CD4-positive, alpha-beta T cell treated with Interleukin-1 beta for 1 hour (primary cell): ENCODE measurements at places on chromosomes 3 and 15.

DNA sequence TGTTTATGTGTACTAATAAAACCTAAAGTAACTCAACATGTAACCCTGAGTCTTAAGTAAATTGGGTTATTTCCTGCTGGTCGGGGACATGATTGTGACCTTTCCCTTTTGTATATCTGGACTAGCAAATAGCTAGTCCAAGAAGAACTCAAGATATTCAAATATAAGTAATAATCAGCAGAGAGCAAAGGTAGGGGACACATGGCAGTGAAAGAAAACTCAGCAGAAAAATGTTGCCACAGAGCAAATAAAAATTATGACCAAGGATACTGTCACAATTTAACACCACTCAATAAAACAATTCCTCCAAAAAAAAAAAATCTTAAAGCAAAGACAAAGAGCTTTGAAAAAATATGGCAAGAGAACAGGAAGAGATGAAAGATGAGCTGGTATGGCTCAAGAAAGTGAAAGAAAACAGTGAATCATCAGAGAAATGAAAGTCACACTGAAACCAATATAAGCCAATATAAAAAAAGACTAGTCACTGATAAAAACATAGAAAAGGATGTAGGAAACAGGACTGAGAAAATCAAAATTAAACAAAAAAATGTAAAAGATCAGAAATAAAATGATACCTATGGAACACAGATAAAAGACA, 43.4 kb downstream of the HLTF start:
- DNase-seq: no peak

- no peak for DNase-seq
These were observed 275.6 kb downstream of the ZNF621 start for GRCh38 chr3:40800343-40800742.

DNA sequence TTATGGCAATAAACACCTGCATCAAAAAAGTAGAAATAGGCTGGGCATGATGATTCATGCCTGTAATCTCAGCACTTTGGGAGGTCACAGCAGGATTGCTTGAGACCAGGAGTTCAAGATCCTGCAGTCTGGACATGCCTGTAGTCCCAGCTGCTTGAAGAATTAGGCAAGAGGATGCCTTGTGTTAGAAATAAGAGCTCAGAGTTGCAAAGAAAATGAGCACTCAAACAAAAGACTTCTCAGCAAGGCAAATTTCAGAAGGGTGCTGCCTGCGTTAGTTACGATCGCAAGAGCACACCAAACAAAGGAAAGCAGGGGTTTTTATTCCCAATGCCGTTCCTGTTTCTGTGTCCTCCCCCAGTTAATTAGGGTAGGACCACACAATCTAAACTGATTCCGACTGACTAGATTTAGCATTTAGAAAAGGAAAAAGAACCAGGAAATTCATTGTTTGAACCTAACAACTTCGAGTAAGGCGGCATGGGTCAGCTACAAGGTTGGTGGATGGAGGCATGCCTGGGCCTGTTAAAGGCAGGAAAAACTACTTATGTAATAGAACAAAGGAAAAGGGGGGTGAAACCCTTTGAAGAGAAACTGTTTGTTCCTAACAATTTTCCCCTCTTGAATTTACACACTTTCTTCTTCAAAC, 55.5 kb downstream of the DLG1 start:
- DNase-seq: no peak

GRCh38 chr15:56913241-56913640, 5.2 kb upstream of the TCF12 start:
- no peak for DNase-seq

DNA sequence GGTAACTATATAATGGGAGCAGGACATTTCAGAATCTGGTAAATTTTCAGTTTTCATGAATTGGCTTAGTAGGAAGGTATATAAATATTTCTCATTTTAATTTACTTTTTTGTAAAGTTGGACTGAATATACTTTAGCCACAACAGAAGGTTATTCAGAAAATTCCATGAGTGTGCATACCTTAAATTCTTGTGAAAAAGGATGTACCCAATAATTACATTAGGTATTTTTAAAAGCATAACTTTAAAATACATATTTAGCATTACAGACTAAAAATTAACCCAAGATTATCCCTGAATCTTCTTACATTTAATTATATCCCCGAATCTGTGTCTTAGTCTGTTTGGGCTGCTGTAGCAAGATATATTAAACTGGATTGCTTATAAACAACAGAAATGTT, 24.9 kb upstream of the ATP11B start:
- DNase-seq: no peak

GRCh38 chr15:56775641-56776040, 42.3 kb upstream of the ZNF280D start:
- DNase-seq: no peak

- DNase-seq: no peak
These were observed 24.4 kb downstream of the LARP6 start for GRCh38 chr15:70829371-70830166.

GRCh38 chr3:129321887-129322286, 43.2 kb downstream of the HMCES start:
- no peak for DNase-seq

- DNase-seq: no peak
These were observed 63.4 kb downstream of the OPA1 start for GRCh38 chr3:193656445-193656844.

GRCh38 chr15:62758126-62758951, 284.2 kb upstream of the TPM1 start:
- no peak for DNase-seq

DNA sequence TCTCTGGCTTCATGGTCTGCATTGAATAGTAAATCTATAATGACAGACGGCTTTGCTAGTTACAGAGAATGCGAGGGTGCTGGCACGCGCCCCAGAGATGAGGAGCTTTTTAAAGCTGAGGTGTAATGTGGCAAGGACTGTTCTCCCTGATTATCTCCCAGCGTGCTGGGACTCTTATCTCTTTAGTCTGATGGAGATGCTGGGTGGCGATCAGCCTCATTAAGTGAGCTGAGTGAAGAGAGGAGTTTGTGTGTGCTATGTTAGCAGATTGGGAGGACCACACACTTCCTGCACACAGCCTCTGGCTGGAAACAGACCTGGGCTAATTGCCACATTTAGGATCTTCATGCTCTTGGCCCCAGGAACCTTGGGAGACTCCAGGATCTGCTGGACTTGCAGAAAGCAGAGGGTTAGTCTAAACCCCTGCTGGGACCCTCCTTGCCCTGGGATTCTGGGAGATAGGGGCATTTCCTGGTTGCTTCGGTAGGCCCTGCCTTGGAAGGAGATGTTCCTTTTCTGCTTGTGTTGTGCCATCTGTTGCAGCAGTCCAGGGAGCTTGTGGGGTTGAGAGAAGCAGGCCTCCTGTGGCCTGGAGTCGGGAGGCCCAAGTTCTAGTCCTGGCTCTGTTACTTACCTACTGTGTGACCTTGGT, 15.0 kb downstream of the PDIA5 start:
- DNase-seq: no peak

- no peak for DNase-seq
These were observed 56.1 kb upstream of the PRR23C start for GRCh38 chr3:139100821-139101220.

DNA sequence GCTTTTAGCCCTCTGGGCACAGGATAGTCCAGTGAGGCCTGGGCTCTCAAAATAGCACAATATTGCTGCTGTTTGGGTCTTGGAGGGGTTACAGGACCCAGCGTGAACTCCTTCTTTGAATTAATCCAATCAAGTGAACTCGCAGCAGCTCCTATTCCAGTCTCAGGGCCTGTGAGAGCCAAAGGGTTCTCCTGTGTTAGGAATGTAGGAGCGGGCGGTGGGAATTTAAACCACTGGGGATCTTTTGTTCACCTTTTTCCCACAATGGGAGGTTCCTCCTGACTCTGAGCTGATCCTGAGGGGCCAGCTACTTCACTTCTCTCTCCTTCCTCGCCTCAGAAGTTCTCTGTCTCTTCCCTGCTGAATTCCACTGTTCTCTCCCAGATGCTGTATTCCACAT, 504.0 kb downstream of the UNC13C start:
- DNase-seq: no peak

DNA sequence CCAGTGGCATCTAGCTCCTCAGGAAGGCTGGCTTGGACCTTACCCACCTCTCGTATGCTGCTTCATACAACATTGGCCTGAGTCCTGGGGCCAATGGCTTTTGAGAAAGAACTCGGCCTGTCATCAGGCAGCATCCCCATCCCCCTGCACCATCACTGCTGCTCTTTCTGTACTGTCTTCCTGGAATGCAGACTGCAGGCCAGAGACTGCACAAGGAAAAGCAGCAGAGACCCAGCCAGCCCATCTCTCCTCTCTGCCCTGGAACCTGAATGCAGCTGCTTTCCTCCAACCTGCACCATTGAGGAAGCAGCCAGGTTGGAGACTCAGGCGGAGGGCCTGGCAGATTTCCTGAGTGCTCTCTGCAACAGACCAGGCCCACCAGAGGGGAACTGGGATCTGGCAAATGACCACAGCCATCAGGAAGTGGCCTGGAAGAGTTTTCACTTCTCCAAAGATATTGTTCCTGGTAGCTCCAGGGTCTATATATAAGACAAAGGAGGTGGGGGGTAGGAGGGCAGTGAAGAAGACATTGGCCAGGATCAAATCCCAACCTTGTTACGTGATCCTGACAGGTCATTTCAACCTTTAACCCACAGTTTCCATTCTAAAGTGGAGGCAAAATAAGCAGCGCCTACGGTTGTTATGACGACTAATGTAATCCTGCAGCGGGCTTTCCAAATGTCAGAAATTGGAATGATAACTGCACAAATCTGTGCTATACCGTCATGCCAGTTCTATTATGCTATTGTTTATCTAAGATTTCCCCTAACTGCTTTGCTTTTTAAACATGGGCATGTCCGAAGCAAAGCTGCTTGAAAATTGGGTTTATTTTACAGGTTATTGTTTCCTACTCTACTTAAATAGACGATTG, 24.4 kb upstream of the RAB7A start:
- no peak for DNase-seq

- no peak for DNase-seq
These were observed 173.3 kb downstream of the IL20RB start for GRCh38 chr3:137131081-137131480.

DNA sequence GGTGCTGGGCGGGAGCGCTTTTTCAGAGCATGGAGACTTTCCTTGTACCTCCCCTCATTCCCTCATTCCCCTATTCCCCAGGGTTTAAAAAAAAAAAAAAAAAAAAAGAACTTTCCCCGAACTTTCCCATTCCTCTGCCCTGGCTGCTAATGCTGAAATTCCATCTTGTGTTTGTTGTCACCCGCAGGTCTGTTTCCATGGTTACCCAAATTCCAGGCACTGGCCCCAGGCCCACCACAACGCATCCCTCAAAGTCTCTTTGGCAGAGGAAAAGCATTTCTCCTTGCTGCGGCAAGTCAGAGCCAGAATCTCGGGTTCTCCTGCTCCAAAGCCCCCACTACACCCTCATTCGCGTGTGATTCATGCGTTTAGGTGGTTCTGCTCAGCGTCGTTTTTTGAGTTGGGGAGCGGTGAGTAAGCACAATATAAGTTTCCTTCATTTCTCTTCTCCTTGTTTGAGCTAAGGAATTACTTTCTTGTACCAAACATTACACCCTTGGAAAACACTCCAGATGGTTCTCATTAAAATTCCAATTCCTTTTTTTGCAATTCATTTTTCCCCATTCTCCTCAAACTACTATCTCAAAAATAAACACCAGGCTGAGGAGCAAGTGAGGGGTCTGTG, 21.6 kb downstream of the ANAPC13 start:
- DNase-seq: no peak

DNA sequence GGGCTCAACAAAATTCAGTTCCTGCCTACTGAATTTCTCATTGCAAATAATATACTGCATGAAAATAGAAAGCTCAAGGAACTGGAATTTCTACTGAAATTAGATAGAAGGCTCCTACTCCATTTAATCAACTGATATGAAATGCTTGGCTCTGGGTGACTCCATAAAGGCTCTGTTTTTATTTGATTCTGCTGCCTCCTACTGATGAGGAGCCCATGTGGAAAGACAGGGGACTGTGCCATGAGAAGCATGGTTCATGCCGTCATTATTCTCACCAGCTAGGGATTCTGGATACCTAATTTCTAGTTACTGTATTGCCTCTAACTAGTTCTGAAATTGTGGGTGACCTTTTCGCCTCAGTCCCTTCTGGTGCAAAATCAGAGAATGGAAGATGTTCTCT, 366.2 kb upstream of the DPH6 start:
- no peak for DNase-seq

DNA sequence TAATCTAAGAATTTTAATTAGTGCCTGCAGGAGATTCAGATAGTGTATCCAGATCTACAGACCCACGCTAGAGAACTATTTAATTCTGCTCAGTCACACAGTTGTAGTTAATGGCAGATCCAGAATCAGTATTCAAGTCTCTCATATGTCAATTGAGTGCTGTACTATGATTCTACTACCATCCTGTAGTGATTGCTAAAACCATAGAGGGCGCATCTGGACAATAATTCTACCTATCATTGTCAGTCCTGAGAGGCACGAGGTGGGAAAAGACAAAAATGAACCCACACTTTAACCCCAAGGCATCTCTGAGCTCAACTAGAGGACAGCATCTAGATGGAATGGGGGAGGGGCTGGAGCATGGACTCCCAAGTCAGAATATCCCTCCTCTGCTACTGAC, 22.7 kb downstream of the DHX36 start:
- no peak for DNase-seq

DNA sequence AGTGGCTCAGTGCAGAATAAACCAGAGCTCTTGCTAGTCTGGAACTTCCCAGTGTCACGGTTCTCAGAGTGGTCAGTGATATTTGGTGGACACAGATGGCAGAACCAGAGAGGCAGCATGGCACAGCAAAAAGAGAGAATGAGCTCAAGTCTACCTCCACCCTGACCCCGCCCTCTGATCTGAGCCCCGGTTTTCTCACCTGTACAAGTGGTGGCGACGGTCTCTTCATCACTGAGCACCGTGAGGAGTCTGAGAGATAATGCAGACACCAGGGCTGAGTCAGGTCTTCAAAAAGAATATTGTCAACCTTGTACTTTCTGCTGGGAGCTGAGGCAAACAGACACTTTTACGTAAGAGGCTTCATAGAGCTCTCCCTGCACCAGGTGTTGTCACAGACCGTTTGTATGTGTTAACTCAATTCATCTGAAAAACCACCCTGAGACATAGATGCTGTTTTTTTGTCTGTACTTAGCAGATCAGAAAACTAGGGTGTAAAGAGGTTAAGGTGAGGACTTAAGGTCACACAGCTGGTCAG, 13.2 kb downstream of the FGD5 start:
- DNase-seq: no peak

- no peak for DNase-seq
These were observed 9.6 kb upstream of the LAMP3 start for GRCh38 chr3:183172051-183172639.

GRCh38 chr3:83034806-83035703, 1273.6 kb upstream of the GBE1 start:
- DNase-seq: no peak

- no peak for DNase-seq
These were observed 6.0 kb downstream of the PCSK6 start for GRCh38 chr15:101483462-101483861.

DNA sequence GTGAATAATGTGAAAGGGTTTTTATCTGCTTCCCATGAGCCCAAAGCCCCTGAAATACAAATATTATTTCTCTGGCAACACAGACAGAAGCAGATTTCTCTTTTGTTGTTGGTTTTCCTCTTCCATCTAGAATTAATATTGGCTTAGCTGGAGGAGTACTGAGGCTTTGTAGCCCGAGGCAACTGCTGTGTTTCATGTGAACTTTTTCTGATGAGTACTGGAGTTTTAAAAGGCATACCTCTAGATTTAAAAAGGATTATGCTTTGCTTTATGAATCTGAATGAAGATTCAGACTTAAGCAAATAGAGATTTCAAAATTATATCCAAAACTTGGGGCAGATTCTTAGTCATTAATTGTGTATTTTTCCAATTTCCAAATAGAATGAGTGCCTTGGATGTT, 50.9 kb downstream of the IQCH start:
- DNase-seq: no peak
